Amniotic epithelial cell (primary cell): ENCODE measurements at places on chromosomes 11 and 22.
A peak's percentile ranks its signal among the peaks of the same experiment; 100 is the strongest.

DNA sequence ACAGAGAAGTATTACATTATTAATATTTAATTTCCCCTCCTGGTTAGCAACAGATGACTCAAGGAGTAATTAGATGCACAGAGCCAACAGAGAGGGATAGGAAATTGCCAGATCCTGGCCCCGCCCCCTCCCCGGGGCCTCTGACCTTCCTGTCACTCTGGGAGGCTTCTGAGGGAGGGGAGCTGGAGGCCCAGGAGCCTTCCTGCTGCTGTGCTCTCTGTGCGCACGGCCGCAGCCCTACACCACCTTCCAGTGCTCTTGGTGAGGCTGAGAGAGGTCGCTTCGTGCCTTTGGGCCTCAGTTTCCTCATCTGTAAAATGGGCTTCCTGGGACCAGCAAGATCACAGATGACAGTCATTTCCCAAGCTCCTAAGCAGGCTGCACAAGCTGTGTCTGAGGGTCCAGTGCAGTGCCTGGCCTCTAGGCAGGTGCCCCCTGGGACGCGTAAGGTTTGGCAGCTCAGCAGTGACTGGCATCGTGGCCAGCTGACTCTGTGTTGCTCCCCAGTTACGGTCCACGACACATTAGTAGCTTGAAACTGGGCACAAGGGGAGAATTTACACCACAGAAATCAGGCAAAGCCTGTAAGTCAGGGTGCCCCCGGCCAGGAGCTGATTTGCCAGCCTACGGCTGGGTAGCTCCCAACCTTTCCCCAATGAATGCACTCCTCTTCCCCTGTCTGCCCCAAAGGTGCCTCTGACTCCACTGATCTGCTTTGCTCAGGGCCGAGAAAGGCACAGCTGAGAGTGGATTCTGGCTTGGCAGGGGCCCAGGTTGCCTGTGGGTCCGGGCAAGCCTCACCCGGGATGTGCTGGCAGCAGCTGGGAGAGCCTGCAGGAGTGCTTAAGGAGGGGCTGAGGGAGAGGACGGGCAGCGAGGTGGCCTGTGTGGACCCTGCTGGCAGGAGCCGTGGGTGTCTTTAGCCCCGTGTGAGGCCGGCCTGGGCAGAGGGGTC lies 2.3 kb downstream of the ADORA2A start:
- DNase-seq = peak; percentile 19

- peak; percentile 47 for DNase-seq
These were observed 35.0 kb upstream of the OR9G4 start for GRCh38 chr11:56783448-56784041.

GRCh38 chr11:73461335-73461840 lies 85.2 kb downstream of the RELT start:
- DNase-seq = no peak

- no peak for DNase-seq
These were observed 753.7 kb downstream of the NTM start for GRCh38 chr11:132123854-132124835.

DNA sequence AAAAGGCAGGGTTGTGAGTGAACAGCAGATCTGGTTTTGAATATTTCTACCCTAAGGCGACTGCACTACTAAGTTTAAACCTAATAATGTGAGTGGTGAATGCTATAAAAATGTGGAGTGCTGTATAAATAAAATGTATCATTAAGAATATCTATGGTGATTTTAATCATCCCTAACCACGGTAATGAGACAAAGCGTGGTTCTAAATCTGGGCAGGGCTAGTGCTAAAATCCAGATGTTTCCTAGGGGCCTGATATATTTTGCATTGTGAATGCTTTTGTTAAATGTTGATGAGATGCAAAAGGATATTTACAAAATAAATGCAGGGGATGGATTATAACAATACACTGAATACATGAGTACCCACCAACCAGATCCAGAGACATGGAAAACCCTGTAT lies 58.1 kb downstream of the TSPAN18 start:
- DNase-seq = no peak

- DNase-seq = peak; percentile 40
These were observed 70.2 kb upstream of the NAV2 start for GRCh38 chr11:19642185-19643158.

GRCh38 chr22:36088292-36088691 lies 59.7 kb upstream of the RBFOX2 start:
- DNase-seq = no peak

GRCh38 chr22:40081662-40082061 lies 86.9 kb downstream of the FAM83F start:
- DNase-seq = no peak

GRCh38 chr11:71066311-71066710 lies 186.1 kb downstream of the SHANK2 start:
- no peak for DNase-seq

DNA sequence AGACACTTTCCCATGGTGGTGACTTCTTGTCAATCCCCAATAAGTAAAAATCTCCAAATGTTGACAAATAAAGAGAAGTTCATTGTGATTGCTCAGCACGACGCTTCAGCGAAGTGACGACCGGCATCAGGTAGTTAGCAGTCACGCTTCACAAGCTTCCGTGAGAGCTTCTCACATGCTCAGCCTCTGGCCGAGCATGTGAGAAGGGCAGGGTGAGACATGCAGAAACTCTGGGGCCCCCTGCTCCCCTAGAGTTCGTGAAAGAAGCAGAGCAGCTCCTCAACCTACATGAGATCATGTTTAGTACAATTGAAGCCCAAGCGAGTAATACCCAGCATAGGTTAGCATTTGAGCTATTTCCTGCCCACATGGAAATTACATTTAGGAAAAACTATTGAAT lies 4.4 kb upstream of the C11orf16 start:
- no peak for DNase-seq

DNA sequence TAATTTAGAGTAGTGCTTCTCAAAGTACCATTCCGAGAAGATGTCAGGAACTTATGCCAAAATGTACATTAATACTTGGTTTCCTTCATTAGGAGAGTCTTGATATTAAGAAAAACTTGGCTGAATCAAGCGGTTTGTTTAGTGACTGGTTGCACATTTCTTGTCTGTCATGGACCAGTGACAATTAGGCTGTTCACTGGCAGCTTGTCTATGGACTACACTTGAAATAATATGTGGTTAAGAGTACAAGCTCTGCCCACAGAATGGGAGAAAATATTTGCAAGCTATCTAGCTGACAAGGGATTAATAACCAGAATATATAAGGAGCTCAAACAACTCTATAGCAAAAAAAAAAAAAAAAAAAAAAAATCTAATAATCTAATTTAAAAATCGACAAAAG lies 24.6 kb downstream of the COA4 start:
- no peak for DNase-seq

GRCh38 chr22:49574881-49575702 lies 252.6 kb downstream of the BRD1 start:
- DNase-seq = no peak

- no peak for DNase-seq
These were observed 252.3 kb upstream of the SESN3 start for GRCh38 chr11:95483339-95483738.

DNA sequence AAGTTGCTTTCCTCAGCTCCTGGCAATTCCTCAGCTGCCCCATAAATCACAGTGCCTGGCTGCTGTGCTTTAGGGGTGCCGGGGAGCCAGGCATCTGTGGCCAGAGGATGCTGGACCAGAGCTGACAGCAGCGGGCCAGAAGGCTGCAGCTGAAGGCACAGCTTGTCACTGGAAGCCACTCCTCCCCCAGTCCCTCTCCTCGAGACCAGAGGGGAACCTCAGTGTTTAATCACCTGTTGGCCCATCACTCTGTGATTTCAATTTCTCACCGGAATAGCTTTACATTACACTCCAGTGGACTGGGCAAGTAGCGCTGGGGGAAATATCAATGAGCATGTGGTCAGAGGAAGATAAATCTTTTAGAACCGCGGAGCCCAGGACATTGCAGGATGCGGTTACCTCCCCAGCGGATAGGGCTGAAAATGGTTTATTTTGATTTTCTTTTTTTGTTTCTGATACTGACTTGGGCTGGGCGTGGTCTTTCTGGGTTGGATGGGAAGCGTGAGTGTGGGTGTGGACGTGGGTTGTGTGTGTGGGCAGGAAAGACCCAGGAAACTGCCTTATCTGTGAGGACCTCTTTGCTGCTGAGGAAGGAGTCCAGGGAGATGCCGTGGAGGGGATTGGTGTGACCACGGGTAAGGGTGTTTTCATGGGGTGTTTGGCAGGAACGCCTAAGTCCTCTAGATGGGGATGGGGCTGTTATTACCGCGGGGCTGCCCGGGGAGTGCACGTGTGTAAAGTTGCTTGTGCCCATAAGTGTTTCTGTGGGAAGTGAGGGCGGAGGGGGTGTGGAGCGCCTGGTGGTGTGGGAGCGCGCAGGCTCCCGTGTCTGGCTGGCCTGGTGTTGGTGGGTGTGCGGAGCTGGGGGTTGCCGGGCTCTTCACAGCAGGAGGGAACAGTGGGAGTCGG lies 4.0 kb downstream of the DAGLA start:
- peak; percentile 58 for DNase-seq
